ENCODE measurements at places on chromosomes 7 and 10.

- DNase-seq, result no peak
Observed at GRCh38 chr10:121064491-121064890, 213.3 kb downstream of the WDR11 start.

DNA sequence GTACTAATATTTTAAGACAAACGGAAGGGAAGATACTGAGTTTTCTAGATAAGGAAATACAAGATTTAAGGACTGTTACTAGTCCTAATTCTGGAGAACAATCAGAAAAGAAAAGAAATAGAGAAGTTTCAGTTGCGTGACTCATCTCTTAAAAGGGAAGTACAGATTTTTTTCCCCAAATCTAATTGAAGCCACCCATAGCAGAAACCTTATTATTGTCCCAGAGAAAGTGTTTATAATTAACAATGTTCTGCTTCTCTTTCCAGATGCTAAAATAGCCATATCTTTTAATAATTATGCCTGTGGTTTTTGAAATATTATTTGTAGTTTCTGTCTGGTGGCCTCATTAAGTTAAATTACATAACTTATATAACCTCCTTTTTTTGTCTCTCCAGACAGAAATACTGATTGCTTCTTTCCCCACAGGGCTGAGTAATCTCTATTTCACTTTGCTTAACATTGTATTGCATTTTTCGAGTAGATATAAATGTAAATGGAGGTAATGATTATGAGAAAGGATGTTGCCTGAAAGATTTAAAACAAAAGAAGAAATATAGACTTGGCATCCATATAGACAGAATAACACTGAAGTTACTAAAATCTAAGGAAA is 240.7 kb upstream of the MBL2 start:
- no peak for DNase-seq

DNA sequence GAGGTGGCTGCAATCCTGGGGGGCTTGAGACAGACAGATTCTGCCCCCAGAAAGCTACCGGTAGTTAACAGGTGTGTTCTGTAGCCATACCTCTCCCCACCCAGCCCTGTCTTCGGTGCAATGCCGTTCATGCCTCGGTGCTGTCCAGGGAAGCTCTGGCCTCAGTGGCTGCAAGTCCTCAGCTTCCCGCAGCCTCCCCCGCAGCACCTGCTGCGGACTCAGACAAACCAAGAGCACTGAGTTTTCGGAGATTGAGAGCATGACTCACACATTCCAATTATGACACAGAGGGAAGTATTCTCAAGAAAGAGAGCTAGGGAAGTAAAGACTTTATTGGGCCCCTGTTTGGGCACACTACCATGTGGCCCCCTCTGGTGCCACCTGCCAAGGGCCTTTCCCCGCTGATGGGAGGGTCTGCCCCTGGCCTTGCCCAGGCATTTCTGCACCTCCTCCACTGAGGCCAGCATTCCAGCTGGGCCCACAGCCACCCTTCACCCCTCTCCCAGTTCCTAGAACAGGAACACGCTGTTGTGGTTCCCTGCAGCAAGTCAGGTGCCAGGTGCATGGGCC is 30.2 kb upstream of the EZH2 start:
- DNase-seq, result no peak

GRCh38 chr7:826230-826917 is 5.9 kb upstream of the SUN1 start:
- no peak for DNase-seq

- DNase-seq, result no peak
Observed at GRCh38 chr10:27611744-27612550, 107.8 kb downstream of the RAB18 start.

DNA sequence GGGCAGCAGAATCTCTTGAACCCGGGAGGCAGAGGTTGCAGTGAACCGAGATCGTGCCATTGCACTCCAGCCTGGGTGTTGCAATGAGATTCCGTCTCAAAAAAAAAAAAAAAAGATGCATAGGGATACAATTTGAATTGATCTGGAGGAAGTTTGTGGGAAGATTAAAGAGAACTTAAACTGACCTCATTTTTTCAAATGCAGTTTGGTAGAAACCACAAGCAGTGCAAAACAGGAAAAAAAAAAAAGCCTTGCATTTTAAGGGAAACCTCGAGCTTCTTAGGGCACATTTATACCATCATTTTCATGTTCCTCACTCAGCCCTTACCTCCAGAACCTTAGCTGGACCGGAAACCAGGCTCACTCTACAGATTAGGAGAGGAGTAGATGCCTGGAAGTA is 2.8 kb downstream of the KCTD7 start:
- no peak for DNase-seq

DNA sequence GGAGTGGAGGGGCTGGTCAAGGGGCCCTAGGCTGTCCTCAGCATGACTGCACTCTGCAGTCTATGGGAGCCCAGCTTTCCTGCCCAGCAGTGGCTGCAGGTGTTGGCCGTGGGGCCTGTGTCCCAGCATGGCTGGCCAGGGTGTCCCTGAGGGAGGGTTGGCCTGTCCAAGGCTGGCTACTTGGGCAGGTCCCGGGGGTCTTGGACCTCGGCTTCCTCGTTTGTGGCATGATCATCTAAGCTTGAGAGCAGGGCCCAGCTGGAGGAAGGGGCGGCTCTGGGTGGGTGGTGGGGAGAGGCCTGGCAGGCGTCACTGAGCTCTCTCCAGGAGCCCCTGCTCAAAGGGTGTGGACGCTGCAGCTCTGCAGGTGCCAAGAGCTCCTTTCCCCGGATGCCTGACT is 43.7 kb upstream of the CFAP46 start:
- no peak for DNase-seq

- DNase-seq, result no peak
Observed at GRCh38 chr7:29329686-29330085, 135.1 kb downstream of the CHN2 start.

DNA sequence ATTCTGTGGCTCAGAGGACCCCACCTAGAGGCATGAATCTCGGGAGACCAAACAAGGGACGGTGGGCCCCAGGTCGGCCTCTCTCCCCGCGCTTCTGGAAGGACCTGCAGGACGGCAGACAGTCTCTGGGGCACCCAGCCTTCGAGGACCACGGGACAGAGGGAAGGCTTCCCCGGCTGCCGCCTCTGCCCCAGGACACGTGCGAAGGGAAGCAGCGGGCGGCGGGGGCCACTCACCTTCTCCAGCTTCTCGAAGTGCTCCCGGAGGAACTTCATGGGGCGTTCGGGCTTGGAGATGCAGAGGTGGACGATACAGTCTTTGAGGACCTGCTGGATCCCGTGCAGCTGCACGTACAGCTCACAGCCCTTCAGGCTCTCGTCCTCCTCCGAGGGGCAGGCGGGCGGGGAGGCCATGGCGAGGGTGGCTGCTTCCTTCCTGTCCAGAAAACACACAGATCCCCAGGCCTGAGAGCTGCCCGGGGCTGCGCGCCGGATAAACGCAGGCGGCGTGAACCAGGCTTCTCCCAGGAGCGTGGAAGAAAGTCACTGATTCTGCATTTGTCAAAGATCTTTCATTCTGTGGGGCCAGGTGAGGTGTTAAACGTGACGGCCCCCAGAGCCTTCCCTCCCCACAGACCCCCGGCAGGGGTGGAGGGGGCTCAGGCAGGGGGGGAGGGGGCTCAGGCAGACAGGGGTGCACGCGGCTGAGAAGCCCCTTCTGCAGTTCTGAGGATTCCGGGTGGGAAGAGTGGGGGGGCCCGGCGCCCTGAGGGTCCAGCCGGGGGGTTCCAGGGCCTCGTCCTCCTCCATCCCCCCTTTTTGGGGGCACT is 15.2 kb upstream of the DNAAF5 start:
- DNase-seq, result no peak

DNA sequence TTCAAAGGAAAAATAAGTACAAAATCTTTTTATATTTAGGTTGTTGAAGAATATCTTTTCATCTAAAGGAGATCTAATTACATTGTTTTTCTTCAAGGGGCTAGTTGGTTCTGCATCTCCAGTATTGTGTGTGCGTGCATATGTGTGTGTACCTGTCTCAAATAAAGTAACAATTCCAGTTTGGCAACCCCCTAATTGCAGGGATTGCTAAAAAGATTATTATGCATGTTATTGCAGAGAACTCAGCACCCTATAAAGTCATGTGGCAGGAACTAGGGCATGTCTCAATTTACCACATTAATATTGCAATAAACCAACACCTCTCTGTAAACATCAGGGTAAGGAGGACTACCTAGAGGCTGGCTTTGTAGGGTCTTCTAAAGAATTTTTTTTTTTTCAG is 37.0 kb downstream of the MRPS33 start:
- no peak for DNase-seq

Data from NCI-H1436 treated with DMSO at 0.1 percent for 48 hours (cell line).